ENCODE measurements at places on chromosomes 5 and 9.

DNA sequence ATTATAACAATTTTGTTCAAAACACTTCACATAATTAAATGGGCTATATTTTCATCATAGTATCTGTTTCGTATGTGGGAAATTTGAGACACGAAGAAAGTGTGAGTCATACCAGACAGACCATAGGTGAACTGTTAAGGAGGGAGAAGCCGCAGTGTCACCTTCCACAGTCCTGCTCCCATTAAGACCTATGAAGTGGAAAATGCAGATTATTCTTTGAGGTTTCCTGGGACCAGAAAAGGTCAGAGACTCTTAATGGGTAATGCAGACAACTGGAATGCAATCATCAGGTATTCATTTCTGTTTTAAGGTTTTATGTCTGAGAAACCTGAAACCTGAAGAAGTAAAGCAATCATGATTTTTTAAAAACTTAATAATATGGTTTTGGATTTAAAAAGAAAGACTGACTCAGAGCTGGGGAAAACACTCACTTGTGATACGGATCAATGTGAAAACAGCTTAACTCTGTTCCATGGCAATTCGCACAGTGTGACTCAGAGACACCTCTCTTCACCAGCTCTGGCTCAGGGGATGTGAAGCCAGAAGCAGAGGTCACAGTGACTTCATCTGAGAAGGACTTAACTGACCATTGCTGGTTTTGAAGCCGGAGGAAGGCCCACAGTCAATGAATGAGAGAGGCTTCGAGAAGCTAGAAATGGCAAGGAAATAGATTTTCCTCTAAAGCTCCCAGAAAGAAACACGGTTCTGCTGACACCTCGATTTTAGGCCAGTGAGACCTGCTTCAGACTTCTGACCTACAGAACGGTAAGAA, 17.2 kb upstream of the GCNT1 start:
- DNase-seq, result no peak

- DNase-seq, result no peak
Observed at GRCh38 chr5:116097301-116097700, 12.5 kb downstream of the COMMD10 start.

DNA sequence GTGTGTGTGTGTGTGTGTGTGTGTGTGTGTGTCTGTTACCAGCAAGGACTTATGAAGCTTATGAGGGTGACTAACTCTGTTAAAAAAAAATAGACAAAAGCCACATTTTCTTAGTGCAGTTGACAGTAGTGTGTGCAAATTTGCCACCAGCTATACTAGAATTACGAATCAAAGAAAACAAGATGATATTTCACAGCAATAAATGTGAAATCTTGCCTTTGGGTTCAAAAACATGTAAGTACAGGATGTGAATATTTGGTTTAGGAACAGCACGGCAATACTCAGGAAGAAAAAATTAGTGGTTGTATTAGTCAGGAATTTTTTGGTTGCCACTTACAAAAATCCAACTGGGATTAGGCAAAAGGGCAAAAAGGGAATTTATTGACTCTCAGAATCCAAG, 117.4 kb downstream of the NPR3 start:
- no peak for DNase-seq

GRCh38 chr5:74767579-74767913, 497 bp downstream of the NSA2 start:
- no peak for DNase-seq

DNA sequence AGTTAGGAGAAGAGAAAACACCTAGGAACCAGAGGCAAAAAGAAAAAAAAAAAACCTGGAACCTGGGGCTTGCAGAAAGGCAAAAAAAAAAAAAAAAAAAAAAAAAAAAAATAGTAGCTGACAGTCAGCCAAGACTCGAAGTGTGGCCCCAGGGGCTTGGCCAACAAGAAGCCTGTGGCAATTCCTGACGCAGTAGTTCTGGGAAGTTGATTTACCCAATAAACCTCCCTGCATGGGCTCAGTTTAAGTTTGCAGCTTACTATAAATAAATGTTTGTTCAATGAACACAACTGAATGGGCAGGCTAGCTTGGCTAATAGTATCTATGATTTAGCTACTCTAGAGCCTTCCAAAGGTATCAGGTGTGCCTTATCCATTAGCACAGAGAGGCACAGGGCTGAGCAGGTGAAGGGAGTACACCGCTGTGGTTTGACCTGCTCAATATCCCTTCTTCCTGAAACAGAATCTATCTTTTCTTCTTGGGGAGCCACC, 21.3 kb upstream of the GLRX start:
- no peak for DNase-seq

GRCh38 chr9:69476016-69476415, 151.0 kb downstream of the ENTREP1 start:
- DNase-seq, result no peak
